Sigmoid colon (tissue), 7 donors: ENCODE measurements at places on chromosomes 2 and 18. TPM values are rescaled to one million over a fixed set of nuclear protein-coding genes. Genes with fewer than 3 reads are reported as not detected.

Gene GALR1
- 0.28 TPM for total RNA-seq

DNA sequence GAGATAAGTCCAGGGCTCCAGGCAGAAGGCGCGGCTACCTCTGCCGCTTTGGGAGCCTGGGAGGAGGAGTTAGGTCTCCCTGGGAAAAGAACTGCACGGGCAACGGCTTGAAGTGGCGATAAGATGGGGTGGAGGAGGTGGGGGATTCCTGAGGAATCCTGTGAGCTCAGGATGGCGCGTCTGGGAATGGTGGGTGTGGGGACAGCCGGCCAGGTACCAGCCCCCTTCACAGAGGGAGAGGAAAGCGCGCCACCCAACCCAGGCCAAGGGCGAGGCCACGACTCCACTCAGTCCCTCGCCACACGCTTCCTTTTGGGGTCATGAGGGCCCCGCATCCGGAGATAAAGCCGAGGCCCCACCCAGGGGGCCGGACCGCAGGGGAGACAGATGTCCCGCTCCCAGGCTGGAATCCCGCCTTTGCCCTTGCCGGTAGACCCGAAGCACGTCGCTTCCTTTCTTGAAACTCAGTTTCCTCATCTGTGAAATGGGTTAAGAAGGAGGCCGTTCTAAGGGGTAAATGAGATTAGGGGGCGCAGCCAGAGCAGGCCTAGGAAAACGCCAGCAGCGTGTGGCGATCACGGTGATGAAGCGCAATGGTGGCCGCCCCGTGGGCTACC lies 1.7 kb upstream of the CTDSP1 start:
- H3K4me3 ChIP-seq = peak overlapping the region; percentile 98
- H3K27ac ChIP-seq = peak overlapping the region; percentile 100
- peaks cover 57% of the 10 kb centered on the region for H3K4me1 ChIP-seq

- H3K4me3 ChIP-seq = no peak overlapping the region
- H3K27ac ChIP-seq = no peak overlapping the region
- no peaks in the 10 kb centered on the region for H3K27me3 ChIP-seq
- no peaks in the 10 kb centered on the region for H3K36me3 ChIP-seq
- no peaks in the 10 kb centered on the region for H3K4me1 ChIP-seq
- no peak for DNase-seq
These were observed 129.9 kb downstream of the TXNL1 start for GRCh38 chr18:56508370-56509036.

- H3K36me3 ChIP-seq = no peaks in the 10 kb centered on the region
- H3K27me3 ChIP-seq = peaks cover 8% of the 10 kb centered on the region
- no peaks in the 10 kb centered on the region for H3K4me1 ChIP-seq
- DNase-seq = peak; percentile 36
- no peak overlapping the region for H3K4me3 ChIP-seq
These were observed 6.6 kb upstream of the NTSR2 start for GRCh38 chr2:11676640-11677039.
